ENCODE measurements at places on chromosomes 12 and 14.

GRCh38 chr12:126582231-126582630, 1517.0 kb downstream of the AACS start:
- no peak for DNase-seq

DNA sequence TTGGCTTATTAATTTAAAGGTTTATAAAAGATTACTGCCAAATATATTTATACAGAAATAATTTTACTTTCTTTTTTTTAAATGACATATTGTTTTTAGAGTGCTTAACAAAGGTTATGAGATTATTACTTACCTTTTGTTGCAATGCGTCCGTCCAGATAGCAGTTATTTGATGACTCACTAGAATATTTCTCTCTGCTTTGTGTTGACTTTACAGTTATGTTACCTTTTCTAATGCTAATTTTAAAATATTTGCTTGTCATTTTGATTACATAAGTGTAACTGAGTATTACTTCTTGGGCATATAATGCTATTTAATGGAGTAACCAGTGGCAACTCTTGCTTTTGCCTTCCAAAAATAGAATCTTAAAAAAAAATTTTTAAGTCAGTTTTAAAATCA, 6.3 kb upstream of the PZP start:
- DNase-seq, result no peak

DNA sequence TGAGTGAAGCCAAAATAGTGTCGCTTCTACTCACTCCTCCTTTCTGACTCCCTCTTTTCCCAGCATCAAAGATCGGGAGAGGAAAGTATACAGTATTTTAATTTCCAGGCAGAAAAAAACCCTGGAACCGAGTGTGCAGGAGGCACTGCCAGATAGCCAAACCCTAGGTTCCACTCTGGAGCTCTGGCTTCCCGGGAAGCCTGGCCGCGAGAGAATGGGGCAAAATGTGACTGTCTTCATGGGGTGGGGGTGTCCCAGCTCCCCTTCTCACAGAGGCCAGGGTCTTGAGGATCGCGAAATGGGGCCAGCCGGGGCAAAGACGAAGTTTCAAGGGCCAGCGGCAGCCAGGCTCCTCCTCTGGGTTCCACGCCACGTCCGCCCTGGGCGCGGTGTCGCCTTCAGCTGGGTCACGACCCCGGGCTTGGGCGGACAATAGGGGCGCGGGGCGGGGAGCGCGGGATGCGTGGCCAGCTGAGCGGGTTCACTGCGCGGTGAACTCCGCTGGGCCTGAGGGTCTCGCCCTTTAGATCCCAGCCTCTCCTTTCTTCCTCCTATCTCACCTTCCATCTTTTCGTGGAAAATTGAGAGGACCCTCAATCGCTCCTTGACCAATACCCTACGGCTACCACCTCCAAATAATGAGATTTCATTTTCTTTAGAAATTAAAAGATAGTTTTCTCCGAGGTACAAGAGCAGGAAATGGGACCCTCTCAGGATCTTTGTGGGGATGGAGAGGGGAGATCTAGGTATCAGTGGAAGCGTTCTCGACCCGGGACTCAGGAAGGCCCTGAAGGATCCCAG, 6.7 kb downstream of the HOXC4 start:
- DNase-seq, result no peak

DNA sequence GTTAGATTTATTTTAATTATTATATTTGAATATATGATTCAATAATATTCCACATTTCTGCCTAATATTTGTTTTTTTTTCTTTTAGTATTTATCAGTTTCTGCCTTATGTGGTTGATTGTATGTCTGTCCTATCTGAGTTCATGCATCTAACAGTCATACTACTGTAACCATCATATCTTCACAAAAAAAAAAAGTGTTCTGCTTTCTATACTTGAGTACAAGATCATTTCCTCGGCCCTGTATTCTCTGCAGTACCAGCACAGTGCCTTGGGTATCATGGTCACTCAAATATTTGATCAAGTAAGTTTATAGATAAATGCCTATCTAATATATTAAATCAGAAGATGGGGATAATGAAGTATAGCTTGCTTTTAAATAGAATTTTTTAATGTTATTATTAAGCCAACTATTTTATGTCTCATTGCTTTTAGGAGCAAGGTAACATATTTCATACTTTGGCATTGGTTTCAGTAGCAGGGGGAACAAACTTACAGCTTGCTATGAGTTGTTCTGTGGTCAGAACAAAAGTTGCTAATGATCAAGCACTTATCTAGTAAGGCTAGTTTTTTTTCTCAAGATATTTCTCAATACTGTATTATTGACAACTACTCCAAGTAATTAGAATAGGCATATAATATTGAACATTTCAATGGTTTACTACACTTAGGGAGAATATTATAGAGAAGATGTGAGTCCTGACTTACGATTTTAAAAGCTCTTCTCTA, 290.5 kb upstream of the FBXO33 start:
- DNase-seq, result no peak

- DNase-seq, result no peak
Measured at GRCh38 chr12:78403136-78403535, 461.4 kb upstream of the SYT1 start.

DNA sequence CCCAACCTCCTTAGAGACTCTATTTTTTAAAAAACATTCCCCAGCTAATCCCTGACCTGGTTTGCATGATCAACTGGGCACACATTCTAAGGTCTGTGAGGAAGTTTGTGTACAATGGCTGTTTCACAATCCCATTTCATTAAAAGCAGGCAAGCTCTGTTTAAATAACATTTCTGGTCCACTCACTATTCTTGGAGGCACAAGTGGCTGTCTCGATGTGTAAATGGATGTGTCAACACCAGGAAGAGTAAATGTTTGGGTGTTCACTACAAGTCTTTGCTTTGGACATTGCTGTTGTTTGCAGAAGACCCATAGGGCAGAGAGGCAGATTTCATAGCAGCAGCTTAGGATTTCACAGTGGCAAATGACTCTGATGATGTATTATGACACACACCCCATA, 98.3 kb downstream of the PDZRN4 start:
- no peak for DNase-seq

- no peak for DNase-seq
Measured at GRCh38 chr12:17577405-17577804, 512.6 kb downstream of the RERGL start.

DNA sequence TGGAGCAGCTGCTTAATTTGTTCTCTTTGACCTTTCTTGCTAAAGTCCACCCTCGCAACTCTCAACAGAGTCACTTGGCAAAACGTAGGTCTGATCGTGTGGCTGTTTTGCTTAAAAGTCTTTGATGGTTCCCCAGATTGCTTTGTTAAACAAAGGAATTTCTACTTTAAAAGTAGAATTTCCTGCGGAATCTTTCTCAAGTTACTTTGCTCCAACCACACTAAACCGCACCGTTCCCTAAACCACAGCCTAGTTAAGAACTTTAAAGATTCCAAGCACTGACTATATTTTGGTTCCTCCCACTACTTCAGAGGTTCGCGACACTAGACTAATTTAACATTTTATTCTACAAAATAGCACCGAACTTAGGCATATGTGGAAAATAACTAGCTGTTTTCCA, 114.8 kb upstream of the FGD4 start:
- no peak for DNase-seq
